ENCODE measurements at places on chromosomes 1 and 21. TPM values are rescaled to one million over a fixed set of nuclear protein-coding genes. Genes with fewer than 3 reads are reported as not detected.

- no peak for DNase-seq
Observed at GRCh38 chr1:215749414-215749813, 182.3 kb downstream of the KCTD3 start.

DNA sequence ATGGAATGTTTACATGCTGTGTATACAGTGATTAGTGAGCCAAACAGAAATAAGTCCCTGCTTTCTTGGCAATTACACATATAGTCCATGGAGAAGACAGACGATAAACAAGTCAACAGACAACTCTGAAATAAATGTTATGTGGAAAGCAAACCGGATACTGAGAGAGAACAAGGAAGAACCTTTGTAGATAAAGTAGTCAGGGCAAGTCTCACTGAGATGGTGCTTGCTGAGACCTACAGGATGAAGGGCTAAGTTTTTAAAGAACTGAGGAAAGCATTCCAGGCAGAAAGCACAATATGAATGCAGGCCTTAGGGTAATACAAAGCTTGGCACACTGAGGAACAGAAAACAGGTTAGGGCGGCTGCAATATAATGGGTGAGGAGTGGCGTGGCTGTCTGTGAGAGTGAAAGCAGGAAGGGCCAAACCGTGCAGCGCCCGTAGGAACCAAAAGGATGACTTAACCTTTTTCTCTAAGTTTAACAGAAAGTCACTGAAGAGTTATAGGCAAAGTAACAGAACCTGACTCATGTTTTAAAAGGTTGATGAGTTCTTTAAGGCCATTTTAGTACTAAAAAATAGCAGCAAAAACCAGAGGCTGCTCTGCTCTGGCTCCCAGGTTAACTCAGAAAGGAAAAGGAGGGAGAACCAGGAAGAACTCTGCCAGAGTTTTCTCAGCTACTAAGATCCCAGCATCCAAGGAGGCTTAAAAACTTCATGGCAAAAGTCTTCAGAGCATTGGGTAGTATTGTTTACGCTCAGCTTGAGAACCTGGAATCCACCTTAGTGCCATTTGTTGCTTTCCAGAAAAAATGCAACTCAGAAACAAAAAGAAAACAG is 8.7 kb upstream of the TTF2 start:
- DNase-seq, result peak; percentile 56

GRCh38 chr1:202680586-202681352 is 29.5 kb downstream of the SYT2 start:
- no peak for DNase-seq

DNA sequence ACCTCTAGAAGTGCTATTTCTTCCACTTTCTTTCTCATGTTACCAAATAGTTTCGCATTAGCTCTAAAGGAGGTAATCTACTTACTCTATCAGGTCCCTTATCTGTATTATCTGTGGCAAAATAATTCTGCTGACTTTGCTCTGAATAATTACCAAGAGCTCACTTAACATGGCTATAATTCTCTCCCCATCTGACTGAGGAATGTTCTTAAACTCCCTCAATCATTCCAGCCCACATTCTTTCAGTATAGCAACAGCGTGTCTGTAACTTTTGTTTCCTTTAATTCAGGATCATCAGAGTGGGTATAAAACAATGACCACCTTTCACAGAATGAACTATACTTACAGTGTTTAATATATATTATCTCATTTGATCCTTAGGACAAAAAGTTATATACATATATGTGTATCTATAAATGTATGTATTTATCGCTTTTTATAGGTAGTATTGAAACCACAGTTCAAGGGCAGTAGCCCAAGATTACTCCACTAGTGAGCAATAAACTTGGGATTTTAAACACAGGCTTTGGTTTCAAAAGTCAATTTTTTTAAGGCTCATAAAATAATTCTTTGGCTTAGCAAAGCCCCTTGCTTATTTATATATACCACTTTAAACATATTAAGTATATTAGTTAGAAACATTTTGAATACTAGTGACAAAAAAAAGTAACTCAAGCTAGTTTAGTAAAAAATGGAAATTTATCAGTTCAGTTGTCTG is 36.1 kb upstream of the ST6GALNAC3 start:
- DNase-seq, result no peak

GRCh38 chr1:243287123-243287460 is 31.3 kb downstream of the SDCCAG8 start:
- no peak for DNase-seq

The LCE1D gene
- not detected for total RNA-seq

DNA sequence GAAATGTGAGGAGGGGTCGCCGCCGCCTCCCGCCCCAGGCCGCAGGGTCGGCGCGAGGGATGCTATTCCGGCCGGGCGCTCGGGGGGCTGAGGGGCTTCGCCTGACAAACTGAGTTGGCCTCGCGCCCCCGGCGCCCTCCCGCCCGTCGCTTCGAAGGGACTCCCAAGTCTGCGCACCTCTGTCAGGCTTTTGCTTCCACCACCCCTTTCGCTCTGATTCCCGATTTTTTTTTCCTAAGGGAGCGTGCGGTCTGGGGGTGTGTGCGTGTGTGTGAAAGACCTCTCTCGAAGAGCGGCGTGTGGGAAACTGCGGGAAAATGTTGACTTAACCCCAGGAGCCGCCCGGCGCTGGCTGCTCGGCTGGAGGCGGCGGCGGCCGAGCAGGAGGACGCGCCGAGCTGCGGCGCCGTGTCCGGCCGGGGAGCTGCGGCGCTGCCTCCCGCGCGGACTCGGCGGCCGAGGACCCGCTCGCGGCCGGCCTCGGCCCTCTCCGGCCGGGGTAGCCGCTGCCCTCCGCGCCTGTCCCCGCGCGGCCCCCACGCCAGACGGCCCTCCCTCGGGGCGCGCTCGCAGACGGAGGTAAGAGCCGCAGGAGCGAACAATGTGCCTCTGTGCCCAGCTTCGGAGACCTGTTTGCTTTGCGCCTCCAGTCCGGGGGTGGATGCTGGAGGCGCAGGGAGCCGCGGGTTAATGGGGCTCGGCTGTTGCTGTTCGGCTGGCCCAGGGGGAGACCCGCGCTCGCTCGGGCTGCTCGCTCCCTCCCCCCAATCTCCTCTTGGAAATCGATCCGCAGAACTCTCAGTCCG is 1.1 kb downstream of the ADGRL2 start:
- peak; percentile 82 for DNase-seq

The OR2T11 gene
- total RNA-seq, result not detected

DNA sequence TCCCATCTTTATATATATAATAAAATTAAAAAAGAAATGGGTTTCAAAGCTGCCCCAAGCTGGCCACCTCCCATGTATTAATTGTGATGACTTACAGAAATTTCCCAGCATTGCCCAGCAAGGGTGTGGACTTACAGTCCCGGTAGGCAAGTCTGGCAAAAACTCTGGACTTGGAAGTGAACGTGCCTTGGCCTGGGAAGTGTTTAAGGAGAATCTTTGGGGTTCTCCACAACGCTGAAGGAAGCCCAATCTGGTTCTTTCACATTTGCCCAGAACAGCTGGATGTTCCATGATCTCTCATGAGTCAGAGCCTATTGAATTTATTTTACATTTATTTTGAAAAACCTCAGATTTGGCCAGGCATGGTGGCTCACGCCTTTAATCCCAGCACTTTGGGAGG is 98.4 kb upstream of the SLC45A1 start:
- DNase-seq, result no peak

The CAPZA1 gene
- total RNA-seq, result 73.2 TPM

- DNase-seq, result peak; percentile 72
Observed at GRCh38 chr1:92749024-92749634, 35.8 kb downstream of the EVI5 start.

DNA sequence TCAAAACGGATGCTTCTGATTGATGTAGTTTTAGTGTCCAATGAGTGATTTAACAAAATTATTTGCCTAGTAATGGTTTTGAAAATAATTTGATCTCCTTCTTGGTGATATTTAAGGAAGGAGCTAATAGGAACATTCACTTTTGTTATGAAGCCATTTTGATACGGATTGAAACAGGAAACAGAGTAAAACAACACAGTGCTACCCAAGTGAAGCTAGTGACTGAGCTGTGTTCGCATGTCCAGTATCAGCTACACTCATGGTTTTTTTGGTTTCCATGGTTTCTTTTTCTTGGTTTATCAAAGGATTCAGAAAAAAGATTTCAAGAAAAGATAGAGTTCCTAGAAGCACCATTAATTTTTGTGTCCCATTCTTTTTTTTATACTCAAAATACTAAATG is 40.1 kb upstream of the PLEKHO1 start:
- peak; percentile 8 for DNase-seq

The REN gene
- total RNA-seq, result not detected

DNA sequence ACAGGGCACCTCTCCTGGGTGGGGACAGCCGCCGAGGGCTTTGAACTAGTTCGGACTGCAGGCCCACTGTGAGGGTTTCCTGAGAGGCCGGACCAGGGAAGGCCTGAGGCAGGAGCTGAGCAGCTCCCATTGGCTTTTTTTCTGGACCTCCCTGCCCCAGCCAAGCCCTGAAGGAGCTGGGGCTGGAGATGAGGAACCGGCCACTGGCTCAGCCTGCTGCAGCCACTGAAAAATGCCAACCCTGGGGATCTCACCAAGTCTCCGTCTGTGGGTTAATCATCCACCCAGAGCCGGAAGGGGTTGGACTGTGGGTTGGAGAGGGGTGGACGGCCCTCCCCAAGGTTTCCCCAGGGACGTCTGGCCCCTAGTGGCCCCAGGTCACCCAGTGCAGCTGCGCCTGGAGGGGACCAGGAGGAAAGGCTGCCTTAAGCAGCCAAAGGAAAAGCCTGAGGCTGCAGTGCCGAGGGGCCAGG is 2.5 kb downstream of the VWA1 start:
- DNase-seq, result peak; percentile 88

DNA sequence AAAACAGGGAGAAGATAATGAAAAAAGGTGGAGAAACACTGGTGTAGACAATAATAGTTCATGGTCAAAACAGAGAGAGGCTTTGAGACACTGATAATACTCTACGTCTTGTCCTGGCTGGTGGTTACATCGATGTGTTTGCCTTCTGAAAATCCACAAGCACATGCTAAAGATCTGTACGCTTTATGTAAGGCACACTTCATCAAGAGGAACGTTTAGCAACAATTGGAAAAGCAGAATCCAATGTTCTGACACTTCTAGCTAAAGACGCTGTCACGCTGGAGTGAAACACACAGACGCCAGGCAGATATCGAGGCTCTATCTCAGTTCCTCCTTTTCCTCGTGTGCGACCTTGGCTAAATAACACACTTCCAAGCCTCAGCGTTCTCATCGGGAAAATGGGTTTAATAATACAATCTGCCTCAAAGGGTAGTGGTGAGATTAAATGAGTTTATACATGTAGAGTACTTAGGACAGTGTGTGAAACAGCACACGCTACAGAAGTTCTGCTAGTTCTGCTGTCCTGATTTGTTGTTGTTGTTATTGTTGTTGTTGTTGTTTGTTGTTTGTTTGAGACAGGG is 386.1 kb downstream of the SETD4 start:
- DNase-seq, result no peak

- no peak for DNase-seq
Observed at GRCh38 chr1:185636848-185637247, 97.3 kb upstream of the HMCN1 start.

DNA sequence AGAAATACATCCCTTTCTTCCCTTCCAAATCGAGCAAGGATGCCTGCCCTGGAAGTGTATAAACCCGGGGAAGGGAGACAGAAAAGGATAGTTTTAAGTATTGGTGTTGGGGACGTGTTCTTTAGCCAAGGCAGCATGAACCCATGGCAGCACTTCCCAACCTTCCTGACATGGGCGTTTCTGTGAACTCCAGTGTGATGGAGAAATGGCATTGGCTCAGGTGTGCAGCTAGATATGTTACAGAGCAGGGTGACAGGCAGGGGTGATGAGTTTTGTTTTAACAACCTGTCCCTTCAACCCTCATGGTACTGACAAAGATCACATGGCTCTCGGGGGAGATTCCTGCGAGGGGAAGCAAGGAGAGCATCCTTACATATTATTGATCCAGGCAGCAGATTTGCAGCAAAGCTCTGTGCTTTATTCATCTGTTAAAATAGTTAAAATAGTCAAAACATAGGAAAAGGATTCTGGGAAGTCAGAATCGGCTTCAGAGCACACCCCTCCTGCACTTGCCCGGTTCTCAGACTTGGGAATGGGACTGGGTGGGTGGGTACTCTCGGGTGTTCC is 4.0 kb downstream of the MX1 start:
- DNase-seq, result no peak

DNA sequence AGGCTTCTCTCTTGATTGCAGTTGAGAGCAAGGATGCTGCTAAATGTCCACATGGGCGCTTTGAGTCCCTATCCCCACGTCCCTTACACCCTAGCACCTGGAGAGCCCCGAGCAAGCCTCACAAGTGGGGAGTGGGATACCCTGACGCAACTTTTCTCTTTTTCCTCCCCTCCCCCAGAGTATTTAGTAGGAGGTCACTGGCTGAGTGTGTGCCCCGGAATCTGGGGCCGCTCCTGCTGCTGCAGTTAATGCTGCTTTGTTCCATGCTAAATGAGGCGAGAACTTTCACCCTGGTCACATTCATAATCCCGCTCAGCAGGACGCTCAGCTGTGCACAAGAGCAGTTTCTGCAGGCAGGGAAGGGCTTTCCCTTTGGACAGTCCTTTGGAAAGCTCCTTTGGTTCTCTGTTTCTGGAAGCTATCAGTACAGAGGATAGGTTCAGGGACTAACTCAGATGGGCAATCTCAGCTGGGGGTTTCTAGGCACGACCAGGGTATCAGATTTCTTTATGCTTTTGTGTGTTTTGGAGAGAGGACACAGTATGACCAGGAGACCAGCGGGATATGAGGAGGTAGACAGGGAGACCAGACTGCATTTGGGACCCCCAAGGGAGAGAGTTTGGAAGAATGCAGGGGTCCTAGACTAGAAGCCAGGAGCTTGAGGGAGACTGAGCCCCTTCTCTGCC is 75.9 kb downstream of the NOS1AP start:
- peak; percentile 53 for DNase-seq

The PTGFRN gene
- 47.2 TPM for total RNA-seq

The SOX13 gene
- 11.9 TPM for total RNA-seq

- peak; percentile 17 for DNase-seq
Observed at GRCh38 chr1:98327220-98327861, 334.2 kb upstream of the SNX7 start.

- DNase-seq, result peak; percentile 57
Observed at GRCh38 chr1:22792396-22793160, 81.9 kb downstream of the EPHB2 start.
